Substantia nigra (tissue), 51 donors: ENCODE measurements at places on chromosomes 3 and 15.

DNA sequence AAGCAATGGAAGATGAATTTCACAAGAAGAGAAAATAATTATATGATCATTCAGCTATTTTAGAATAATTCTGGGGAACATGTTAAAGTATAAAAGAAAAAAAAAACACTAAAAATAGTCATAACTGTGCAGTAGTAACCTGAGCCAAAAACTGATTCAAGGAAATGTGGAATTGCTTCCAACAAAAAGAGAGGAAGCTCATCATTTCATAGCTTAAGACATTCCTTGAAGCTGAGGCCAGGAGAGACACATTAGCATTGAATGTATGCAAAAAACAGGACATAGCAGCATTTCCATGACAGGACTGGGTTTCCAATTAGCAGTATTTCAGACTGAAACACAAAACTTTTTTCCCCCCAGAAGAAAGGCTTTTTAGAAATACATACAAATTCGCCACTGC is 27.7 kb upstream of the LRRN1 start:
- no peak for DNase-seq

GRCh38 chr3:114361391-114361790 is 67.6 kb downstream of the TIGIT start:
- DNase-seq: no peak

GRCh38 chr15:38528294-38528693 is 36.3 kb downstream of the RASGRP1 start:
- DNase-seq: no peak

GRCh38 chr3:128253150-128253549 is 99.9 kb downstream of the EEFSEC start:
- no peak for DNase-seq

GRCh38 chr3:16584880-16585279 is 20.3 kb downstream of the DAZL start:
- no peak for DNase-seq

- no peak for DNase-seq
Observed at GRCh38 chr3:47394881-47395280, 14.1 kb downstream of the PTPN23 start.

GRCh38 chr3:35663471-35663870 is 24.1 kb downstream of the ARPP21 start:
- DNase-seq: no peak

DNA sequence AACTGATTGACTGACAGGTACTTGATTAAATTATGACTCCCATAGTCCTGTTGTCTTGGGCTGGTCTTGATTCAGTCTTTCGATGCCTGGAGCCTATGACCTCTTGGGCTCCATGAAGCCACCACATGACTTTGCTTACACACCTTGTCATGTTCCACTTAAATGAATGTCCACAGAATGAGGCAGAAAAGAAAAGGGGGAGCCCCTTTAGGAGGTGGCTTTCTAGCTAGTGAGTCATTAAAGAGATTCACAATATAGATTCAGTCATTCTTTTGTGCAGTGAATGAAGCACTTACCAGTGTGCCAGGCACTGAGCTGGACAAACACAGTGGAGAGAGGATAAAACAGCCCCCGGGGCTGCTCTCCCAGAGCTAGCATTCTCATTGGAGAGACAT is 17.1 kb downstream of the VIPR1 start:
- DNase-seq: no peak

DNA sequence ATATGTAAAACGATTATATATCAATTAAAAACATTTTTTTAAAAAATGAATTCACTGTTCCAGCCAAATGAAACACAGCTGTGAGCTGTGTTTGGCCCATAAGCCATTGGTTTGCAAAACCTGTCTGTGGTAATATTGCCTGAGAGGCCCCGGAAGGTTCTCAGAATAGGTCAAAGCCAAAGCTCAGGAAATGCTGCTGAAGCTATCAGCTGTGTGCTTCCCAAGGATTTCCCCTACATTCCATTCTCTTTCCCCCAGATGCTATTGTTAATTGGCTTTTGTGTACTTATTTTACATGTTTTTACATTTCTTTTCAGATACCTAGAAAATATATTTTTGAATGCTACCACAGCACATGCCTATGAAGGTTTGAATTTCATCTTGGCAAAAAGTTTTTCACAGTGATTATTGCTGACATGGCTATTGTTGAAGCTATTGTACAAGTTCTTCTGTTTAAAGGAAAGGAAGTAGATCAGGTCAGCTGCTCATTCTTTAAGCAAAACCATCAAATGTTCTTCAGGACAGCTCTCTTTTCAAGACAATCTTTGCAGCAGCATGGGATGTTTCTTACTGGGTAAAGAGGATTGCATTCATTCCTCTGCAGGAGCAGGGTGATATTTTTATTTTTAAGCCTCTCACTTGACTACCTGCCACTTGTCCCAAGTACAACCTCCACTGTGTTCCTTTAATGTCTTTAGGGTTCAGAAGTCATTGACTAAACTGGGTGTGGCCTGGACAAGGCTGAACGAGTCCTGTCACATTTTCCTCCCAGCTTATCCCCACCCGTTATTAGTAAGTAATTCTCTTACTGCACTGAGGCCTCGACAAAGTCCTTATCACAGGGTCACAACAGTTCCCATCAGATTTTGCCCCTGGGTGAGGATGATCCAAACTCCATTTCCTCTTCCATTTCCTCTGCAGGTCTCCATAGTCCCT is 26.3 kb upstream of the BNC1 start:
- no peak for DNase-seq

DNA sequence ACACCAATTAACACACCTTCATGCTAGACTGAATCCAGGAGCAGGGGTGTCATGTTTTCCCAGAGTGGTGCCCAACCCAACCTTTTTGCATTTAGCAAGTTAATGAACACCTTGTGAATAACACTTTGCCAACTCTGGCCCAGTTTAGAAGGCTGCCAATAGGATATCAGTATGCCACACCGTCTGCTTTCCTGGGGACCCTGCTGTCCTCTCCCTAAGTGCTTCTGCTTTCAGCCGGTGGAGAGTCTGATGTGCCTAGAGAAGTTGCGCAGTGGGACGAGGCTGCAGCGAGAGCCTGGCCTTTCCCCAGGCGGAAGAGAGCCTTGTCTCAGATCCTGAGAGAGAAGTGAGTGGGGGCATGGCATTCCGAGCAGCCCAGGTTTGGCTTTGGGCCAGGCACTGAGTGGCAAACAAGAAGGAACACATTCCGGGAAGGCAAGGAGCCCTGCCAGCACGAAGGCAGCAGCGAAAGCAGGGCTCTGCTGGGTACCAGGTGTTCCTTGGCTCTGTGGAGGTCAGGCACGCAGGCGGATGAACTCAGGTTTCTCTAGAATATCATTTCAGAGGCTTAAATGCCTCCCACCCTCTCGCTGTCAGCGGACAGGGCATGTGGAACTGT is 36.9 kb downstream of the SENP8 start:
- DNase-seq: peak; percentile 83

DNA sequence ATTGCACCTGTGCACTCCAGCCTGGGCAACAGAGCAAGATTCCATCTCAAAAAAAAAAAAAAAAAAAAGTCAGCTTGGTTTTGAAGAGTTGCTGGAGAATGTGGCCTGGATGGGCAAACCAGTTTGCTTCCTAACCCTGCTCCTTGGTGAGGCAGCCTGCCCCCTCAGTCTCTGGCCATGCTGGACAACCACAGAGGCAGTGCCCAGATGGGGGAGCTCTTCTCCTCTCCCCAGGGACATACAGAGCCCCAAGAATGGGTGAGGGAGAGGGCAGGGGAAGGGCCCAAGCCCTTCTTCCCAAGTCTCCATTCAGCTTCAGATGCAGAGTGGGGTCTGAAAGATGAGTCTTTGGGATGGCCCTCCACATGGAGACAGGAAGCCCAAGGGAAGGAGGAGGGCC is 27.9 kb downstream of the CD276 start:
- no peak for DNase-seq

GRCh38 chr3:38038447-38038911 is 529 bp upstream of the DLEC1 start:
- no peak for DNase-seq

DNA sequence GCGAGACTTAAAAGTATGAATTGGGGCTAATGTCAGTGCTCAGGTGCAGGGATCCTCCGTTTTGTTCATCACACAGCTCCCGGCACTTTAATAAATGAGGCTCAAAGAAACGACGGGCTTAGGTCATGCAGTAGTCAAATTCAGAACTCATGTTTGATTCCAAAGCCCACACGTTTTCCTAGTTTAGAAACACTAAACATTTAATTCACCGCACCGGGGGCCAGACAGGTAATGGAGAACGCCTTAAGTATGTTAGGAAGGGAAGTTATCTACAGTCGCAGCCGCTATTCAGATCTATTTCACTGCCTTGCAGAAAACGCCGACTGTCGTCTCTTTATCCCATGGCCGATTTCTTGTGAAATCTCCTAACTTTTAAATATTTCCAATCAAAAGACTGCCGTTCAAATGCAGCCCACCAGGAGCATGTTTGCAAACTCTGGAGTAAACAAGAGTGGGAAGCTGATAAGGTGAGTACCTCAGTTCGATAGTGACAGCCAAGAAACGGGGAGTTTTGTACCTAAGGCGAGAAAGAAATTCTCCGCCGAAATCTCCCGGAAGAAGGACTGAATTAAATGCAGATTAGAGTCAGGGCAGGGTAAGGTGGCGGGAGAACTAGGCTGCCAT is 569 bp downstream of the HIGD2B start:
- no peak for DNase-seq
